Bronchial epithelial cell (primary cell): ENCODE measurements at places on chromosomes 12 and 14. TPM values are rescaled to one million over a fixed set of nuclear protein-coding genes. Genes with fewer than 3 reads are reported as not detected.

DNA sequence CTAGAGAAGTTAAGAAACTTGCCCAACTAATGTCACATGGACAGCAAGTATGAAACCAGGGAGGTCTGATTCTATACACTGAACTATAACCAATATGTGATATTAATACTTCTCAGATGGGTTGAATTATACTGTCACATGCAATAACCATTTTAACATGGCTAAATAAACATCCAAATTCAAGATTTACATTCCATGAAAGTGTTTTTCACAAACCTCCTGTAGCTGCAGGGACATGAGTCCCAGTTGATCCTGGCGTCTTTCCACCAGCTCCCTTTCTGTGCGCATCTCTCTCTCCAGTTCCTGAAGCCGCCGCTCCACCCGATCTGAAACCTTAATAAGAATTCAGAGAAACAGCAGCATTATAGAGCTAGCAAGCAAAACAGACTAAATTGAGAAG is 79.0 kb downstream of the CEP128 start:
- DNase-seq, result no peak

GRCh38 chr14:53963320-53964227 is 6.9 kb upstream of the BMP4 start:
- DNase-seq, result peak; percentile 45

DNA sequence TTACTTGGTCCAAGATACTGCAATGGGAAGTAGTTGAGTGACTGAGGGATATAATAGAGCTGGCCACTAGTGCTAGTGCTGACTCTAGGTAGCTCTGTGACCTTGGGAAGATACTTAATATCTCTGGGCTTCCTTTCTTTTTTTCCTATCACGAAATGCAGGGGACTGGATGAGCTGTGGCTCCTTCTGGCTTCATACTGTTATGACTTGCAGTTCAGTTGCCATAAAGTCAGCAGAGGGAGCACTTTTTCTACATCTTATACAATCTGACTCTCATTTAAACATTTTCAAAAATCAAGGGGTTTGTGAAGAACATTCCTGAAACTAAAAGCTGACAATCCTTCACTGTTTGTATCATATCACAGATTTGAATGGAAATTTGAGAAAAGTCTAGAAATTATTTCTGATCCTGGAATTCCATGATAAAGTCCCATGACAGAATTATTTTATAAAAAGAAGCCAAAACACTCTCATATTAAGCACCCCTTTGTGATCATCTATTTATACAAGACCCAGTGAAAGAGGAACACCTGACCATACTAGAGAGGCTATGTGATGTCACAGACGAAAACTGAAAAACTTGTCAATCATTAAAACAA is 5.3 kb downstream of the BHLHE41 start:
- peak; percentile 54 for DNase-seq

DNA sequence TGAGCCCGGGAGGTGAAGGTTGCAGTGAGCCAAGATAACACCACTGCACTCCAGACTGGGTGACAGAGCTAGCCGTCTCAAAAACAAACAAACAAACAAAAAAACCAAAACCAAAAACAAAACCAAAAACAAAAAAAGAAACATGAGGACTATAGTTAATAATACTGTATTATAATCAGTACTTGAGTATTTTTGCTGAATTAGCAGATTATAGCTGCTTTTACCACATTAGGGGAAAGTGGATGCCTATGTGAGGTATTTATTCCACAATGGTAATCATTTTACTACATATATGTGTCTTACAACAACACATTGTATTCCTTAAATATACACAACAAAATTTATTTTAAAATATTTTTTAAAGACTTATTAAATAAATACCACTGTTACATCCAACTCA is 101.4 kb upstream of the PPP4R3A start:
- no peak for DNase-seq

DNA sequence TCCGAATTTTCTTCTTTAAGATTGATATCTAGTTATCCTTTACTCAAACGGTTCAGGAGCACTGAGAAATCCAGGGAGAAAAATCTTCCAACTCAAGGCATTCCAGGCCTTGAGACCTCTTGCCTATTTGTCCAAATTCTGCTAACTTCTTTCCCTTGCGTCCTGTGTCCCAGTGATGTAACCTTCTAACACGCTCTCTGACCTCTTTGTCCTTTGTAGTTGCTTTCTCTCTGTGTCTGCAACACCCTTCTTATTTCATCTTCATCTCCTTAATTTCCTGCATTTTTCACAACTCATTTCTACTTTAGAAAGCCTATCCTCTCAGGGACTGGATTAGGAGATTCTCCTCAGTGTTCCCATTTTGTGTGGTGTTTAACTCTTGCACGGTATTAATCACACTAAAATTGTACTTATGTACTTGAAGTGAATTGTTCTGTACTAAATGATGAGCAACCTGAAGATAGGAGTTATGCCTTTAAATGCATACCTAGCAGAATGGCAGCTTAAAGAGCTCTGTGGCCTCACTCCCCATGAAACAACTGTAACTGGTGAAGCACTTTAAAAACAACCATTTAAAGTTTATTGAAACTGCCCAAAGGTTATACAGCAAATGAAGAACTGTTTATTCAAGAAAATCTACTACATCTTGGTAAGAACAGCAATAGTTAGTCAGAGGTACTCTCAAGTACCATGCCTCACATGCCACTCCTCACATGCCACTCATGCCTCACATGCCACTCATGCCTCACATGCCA is 7.4 kb upstream of the SNAPC1 start:
- DNase-seq, result peak; percentile 29

DNA sequence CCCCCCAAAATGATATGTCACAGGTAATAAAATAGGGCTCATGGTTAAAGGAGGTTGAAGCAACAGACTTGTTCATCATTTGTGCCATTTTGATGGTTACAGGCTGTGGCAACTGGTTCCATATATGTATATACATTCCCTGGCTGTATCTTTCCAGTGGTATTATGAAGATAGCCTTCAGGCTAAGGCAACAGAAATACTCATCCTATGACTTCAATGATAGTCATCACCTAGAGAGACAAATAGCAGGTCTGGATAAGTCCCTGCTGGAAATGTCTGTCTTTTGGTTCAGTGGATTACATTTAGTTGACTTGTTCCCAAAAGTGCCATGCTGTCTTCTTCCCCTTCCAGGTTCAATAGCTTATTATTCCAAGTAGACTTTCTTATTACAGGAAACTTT is 997.4 kb downstream of the FLRT2 start:
- DNase-seq, result peak; percentile 32

GRCh38 chr12:49706351-49707127 is 666 bp downstream of the FMNL3 start:
- no peak for DNase-seq

GRCh38 chr12:65609359-65609771 is 214.9 kb upstream of the HMGA2 start:
- DNase-seq, result peak; percentile 88

TMEM229B gene
- 0.26 and 1.2 TPM in 2 replicates for total RNA-seq
